Tibial artery (tissue), 4 donors: ENCODE measurements at places on chromosomes 7 and 10.

DNA sequence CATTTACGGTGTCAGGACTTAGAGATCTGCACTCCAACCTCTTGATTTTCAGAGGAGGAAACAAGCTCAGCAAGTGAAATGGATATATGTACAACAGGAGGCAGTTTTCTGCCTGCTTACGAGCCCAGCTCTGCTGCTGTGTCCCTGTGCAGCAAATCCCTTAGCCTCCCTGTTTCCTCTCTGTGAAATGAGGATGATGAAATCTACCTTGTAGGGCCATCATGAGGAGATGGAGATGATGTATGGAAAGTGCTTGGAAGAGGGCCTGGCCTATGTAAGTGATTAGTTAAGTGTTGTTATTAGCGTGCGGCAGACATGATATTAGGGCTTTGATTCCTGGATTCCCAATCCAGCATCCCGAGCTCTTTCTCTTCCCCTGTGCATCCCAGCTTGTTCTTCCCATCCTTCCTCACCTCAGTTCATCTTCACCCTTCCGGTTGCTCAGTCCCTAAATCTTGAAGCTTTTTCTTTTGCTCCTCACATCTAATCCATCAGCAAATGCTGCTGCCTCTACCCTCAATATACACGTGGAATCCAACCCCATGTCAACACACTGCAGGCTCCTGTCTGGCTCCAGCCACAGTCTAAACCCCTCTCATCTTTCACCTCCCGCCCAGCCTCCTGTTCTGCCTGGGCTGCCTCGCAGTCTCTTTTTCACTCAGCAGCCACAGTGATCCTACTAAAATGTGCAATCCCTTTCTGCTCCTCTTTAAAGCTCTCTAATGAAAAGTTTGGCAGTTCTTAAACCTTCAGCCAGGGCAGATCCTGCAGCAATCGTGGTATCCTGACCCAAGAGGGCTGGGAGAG is 113.8 kb downstream of the MARCHF5 start:
- no peak for DNase-seq

DNA sequence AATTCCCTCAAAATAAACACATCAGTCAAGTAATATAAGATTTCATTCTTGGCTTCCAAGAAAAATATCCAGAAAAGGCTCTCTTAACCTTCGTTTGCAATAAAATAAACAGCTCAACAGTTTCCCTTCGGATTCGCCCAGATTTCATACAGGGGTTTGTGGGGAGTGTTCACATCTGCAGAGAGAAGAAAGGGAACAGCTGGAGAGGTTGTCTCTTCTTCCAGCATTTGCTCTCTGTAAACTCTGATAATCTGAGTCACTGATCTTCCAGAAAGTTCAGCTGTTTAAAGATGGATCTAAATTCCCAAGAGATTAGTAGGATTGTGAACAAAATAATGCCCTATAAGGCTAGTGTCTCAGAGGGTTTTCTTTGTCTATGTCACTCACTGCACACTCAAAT is 277.9 kb downstream of the HPSE2 start:
- no peak for DNase-seq

GRCh38 chr7:69577221-69577620 is 21.1 kb upstream of the AUTS2 start:
- no peak for DNase-seq

DNA sequence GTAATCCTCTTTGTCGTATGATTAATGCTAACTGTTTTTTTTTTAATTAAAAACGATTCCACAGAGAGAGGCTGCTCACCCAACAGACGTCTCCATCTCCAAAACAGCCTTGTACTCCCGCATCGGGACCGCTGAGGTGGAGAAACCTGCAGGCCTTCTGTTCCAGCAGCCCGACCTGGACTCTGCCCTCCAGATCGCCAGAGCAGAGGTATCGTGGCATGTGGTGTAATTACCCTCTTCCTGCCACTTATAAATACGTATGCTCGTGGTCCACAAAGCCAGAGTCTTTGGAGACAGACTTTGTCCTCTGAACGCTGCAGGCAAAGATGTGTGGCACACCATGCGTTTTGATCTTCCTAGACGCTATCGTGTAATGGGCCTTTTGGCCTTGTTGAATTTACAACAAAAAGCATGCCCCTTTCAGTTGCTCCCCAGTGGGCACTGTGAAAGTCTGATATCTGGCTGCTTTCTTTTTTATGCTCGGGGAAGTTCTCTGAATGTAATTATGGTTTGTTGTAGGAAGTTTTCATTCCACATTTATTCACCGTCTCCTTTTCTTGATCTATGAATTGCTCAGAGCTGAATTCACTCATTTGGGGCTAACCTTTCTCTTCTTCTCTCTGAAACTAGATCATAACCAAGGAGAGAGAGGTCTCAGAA is 33.6 kb upstream of the BTBD16 start:
- no peak for DNase-seq

DNA sequence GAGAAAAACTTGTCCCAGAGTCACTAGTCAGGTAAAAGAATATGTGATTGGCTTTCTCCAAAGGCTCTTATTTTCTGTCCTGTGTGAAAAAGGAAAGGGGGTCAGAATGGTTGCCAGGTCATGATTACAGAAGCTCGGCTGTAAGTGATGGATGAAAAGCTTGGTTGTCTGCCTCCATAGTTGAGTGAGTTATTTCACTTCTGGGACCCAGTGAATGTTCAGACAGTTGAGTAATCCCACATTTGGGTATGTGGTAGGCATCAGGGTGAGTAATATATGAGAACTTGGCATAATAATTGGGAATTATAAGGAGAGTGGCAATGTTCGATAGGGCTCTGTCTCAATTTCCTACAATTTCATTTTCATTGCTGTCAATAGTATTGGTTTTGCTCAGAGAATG is 72.5 kb downstream of the BBS9 start:
- no peak for DNase-seq

DNA sequence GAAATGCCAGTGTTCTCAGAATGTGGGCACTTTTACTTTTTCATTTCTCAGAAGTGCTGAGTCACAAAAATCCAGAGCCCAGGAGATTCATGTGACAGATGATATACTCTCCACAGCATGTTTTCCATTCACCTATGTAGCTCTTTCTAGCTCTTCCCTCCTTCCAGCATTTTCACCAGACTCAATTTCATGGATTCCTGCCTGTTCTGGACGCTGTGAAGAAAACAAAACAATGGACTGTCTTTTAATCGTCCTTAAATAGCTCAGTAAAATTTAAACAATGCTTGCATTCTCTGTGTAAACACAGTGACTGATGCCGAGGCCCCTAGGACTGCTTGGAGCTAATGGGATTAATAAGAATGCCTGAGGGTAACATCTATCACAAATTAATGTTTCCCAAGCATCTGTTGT is 25.5 kb downstream of the ZNF713 start:
- no peak for DNase-seq

DNA sequence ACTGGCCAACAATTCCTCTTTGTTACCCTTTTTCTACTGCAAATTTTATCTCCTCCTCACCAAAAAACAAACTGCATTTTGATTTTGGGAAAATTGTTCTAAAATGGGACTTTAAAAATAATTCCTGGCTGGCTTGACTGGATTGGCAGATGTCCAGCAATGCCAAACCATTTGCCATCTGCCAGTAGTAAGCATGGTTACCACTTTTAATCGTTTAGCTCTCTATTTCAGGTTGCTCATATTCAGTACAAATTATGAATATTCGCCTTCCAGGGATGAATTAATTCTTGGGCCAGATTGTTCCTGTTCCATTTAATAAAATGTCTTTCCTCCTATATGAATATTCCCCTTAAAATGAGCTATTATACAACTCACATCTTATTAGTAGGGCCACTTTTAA is 35.7 kb downstream of the SMNDC1 start:
- DNase-seq = no peak

DNA sequence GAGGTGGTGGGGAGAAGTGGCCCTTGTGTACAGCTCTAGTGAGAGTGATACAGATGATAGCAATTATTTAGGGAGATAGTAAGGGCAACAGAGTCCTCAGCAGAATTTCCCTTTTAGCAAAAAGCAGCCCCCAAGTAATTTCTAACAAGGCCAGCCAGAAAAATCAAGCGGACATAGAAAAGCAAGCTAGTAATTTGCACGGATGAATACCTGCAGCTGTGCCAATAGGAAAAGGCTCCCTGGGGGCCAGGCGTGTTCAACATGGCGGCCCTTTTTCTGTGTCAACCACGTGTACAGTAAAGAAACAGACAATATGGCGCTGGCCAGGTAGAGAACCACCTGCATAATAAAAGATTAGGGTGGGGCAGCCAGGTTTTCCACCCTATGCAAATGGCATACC is 7.4 kb downstream of the MCM10 start:
- no peak for DNase-seq

DNA sequence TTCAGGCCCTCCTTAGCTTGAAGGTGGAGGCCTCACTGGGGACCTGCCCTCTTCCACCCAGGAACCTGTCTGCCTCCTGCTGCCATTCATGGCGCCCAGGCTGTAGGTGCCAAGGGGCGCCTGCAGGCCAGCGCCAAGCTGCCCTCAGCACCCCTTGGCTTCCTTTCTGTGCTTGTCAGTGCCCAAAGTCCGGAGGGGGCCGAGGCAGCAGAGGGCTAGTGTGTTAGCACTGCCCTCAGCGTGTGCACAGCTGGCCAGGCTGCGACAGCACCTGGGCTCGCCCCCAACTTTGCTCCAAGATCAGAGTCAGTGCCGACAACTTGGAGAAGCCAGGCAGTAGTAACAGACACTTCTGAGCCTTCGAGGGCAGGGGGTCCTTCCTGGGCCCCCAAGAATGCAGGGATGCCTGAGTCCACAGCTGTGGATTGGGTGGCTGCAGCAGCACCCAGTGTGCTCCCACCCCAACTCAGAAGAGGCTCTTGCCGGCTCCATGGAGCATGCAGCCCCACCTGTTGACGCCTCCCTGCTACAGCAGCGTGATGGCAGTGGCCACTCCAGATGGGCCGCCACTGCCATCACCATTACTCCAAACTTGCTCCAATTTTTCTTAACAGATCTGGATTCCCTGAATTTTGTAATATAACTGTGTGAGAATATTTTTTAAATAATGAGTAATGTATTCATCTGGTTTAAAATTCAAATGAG is 41.7 kb downstream of the CACUL1 start:
- DNase-seq = no peak

GRCh38 chr10:62054830-62055229 is 153.3 kb downstream of the ARID5B start:
- DNase-seq = no peak

DNA sequence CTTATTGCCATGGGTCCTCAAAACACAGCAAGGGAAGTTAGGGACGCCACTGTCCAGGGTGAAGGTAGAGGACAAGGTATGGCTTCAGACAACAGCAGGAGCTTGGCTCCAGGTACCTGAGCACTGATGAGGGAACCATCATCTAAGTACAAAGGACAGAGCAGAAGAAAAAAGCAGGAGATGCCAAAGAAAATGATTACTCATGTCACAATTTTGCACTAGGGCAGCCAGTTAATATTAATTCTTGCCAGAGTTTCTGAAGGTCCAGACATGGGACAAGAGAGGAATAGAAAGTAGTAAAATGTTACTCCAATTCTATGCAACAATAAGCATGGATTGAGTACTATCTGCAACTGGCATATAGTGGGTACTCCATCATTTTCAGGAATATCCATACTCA is 14.1 kb downstream of the PTN start:
- DNase-seq = no peak

DNA sequence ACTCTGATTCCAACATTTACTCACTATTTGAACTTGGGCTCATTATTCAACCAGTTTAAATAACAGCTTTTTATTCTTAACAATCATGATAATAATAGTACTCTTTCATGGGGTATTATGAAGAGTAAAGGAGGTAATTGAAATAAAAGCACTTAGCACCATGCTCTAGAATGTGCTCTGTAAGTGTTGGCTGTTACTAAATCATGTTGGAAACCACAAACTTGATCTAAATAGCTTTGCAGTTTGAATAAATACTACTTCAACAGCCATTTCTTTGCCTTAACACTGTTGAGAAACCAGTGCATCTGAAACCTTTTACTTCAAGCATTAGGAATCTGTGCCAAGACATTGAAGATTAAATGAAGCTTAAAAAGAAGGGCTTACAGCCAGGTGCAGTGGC is 7.9 kb upstream of the UPF2 start:
- no peak for DNase-seq

- no peak for DNase-seq
Observed at GRCh38 chr7:25260862-25261494, 32.7 kb upstream of the NPVF start.

- no peak for DNase-seq
Observed at GRCh38 chr10:29479981-29480954, 154.5 kb downstream of the SVIL start.

DNA sequence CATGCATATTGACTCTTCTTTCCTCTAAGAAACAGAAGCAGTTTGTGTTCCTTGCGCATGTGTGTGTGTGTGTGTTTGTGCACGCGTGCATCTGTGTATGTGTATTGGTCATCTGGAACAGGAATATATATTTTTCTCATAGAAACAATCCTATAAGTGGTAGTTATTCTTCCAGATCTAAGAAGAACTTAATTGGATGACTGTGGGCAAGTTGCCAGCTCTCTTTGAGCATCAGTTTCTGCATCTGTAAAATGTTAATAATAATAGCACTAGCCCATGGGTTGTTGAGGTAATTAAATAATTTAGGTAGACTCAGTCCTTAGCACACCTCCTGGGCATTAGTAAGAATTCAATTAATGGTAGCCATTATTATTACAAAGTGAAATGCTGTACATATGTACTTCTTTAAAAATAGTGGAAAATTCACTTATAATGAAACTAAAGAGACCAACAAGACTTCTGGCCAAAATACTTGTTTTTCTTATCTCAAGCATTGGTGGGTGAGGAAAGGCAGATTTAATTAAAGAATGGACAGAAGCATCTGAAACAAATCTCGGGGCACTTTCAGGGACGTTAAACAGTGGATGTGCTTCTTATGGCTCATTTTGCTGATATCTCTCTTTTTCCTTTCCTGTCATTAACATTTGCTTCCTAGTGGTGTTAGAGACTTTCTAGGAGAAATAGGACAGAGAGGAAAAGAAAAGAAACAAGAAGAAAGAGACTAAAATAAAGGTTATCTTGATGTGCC is 124.9 kb upstream of the HABP2 start:
- DNase-seq = no peak

GRCh38 chr10:119703903-119704508 is 21.8 kb upstream of the INPP5F start:
- DNase-seq = no peak

- no peak for DNase-seq
Observed at GRCh38 chr7:143485094-143485493, 7.4 kb downstream of the TAS2R41 start.

- no peak for DNase-seq
Observed at GRCh38 chr7:78377532-78377931, 579.0 kb downstream of the PHTF2 start.

- DNase-seq = no peak
Observed at GRCh38 chr10:106938513-106938912, 226.0 kb downstream of the SORCS1 start.

GRCh38 chr10:101438881-101439391 is 85.0 kb downstream of the BTRC start:
- no peak for DNase-seq

- no peak for DNase-seq
Observed at GRCh38 chr7:148474481-148475025, 116.0 kb upstream of the C7orf33 start.

DNA sequence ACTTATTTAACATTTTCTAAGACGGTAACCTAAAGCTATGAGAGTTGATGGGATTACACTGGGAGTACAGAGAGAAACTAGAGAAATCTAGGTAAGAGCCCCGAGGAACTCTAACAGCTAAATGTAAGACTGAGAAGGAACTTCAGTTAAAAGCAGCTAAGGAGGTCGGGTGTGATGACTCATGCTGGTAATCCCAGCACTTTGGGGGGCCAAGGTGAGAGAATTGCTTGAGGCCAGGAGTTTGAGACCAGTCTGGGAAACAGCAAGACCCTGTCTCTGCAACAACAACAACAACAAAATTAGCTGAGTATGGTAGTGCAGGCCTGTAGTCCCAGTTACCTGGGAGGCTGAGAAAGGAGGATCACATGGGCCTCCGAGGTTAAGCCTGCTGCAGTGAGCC is 24.0 kb downstream of the FRA10AC1 start:
- DNase-seq = no peak
